ENCODE measurements at places on chromosomes 12 and 14.

DNA sequence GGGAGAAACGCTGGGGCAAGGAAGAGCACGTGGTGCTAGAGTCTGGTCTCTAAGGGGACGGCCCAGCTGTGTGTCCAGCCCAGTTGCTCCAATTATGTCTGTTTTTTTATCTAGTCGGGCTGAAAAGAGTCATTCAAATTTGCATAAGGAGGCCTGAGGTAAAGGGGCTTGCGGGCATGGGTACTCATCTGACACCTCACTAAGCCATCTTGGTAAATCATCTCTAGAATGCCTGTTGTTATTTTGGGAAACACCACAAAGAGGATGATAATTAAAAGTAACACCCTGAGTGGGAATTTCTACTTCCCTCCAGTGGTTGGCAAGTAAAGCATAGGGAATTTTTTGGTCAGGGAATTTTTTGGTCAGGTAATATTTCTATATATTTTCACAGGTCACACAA is 196.1 kb upstream of the ALG10B start:
- no peak for DNase-seq

DNA sequence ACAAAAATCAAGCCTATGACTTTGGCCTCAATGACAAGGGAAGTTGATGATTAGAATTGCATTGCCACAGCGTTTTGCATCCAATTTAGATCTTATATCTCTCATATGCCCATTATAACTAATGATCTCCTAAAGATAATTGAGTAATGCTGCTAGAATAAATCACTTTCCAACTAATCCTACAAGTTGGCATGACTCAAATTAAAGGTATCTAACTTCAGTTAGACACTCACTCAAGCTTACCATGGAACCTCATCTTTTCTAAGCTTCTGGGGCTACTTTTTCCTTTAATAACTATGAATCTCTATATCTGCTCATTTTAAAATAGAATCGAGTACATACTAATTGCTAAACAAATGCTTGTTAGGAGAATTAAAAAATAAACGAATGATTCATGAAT is 427.8 kb downstream of the BTG1 start:
- DNase-seq, result no peak

GRCh38 chr12:14403293-14403692 is 37.8 kb downstream of the ATF7IP start:
- no peak for DNase-seq

- DNase-seq, result no peak
Measured at GRCh38 chr14:53999061-53999488, 42.5 kb upstream of the BMP4 start.

GRCh38 chr12:99057670-99058069 is 412.6 kb downstream of the APAF1 start:
- no peak for DNase-seq

- DNase-seq, result no peak
Measured at GRCh38 chr12:83476695-83477690, 790.3 kb downstream of the TMTC2 start.

DNA sequence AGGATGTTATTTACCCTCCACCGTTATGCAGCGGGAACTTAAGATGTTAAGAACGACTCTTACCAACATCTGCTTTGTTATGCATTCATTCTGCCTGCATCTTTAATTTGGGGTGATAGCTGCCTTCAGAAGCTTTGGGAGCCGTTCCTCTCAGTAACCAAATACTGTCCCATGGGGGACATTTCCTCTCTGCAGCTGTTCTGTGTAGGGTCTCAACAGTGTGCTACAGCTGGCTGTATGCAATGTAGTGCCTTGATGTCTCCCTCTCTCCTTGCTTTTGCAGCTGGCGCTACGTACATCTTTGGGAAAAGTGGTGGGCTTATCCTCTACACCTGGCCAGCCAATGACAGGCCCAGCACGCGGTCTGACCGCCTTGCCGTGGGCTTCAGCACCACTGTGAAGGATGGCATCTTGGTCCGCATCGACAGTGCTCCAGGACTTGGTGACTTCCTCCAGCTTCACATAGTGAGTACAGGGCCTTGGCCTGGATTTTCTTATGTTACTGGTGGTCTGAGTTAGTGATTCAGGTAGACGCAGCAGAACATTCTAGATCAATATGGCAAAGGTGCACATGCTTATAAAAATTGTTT is 744.3 kb downstream of the DIO2 start:
- DNase-seq, result no peak

DNA sequence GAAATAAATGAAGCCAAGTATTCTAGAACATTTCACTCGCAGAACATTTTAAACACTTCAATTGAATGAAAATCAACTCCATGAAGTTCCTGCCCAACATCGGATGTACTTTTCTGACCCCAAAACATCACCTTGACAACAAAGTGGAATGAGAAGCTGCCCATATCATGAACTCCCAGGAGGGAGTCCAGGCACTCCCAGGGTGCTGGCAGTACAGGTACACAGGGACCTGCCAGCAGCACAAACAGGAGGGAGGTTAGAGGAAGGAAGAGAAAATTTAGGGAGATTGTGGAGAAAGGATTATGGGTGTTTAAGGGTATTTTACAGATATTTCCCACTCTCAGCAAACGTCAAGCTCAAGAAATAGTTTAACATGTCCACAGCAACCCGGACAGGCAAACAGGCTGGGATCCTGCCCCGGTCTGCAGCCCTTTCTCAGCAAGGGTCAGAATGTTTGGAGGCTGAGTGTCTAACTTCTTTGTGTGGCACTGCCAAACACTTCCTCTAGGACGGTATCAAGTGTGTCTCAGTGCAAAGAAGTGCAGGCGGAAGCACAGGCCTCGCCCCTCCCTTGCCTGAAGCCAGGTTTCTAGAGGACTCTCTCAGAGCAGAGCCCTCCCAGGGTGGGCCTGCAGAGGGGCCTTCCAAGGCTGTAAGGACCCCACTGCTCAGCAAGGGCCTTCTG is 72.2 kb downstream of the SETD3 start:
- DNase-seq, result no peak

- DNase-seq, result no peak
Measured at GRCh38 chr12:2003676-2004112, 563 bp downstream of the DCP1B start.

DNA sequence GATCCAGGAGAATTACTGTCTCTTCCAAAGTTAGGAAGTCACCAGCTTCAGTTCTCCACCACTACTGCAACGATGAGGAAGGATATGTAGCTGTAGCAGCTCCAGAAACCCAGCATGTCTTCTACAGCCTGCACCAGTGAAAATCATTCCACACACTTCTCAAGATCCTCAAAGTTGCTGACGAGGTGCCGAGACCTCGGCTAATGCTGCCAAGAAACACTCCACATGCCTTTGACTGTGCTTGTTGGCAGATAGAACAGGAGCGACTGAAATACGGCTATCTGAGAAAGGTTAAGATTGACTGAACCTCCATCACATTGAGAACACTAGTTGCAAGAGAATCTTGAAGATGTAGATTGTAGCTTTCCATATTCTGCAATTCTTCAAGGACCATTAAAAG is 241.9 kb downstream of the PPFIA2 start:
- DNase-seq, result no peak

DNA sequence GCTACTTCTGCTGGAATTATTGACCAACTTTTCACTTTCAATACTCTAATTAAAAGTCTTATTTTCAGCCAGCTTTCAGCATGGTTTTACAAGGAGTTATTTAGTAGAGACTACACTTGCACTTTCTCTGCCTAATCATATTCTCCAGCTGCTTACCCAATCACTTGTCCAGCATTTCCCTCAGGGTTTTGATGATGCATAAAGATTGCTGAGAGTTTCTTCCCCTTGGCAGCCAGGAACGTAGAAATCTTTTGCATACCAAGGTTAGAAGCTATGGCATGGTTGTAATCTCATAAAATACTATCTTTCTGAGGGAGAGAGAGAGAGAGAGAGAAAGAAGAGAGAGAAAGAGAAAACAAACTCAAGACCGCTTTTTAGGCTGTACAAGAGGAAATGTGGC is 10.8 kb downstream of the OR4Q3 start:
- DNase-seq, result no peak

GRCh38 chr12:89621521-89621920 is 87.1 kb downstream of the ATP2B1 start:
- DNase-seq, result no peak

- DNase-seq, result no peak
Measured at GRCh38 chr12:111446631-111447570, 41.2 kb downstream of the SH2B3 start.

DNA sequence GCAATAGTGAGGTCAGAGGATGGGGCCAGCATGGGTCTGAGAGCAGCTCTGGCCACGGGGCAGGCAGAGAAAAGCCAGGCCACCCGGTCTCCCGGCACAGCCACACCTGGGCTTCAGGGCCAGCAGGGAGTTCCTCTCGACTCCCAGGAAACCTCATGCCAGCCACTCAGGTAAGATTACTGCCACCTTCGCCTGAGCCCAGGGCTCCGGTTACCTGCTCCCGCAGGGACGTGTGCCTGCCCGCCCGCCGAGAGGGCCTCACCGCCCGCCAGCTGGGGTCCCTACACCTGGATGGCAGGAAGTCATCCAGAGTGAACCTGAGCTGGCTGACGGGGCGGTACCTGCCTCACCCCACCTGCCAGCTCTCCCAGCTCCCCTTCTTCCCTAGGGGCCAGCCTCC is 7.3 kb downstream of the JAG2 start:
- no peak for DNase-seq

All from NCI-H1048 (cell line).